Smooth muscle cell of the brain vasculature (primary cell): ENCODE measurements at places on chromosomes 1 and 21.

- no peak for DNase-seq
Observed at GRCh38 chr1:160075836-160076235, 5.5 kb upstream of the KCNJ9 start.

DNA sequence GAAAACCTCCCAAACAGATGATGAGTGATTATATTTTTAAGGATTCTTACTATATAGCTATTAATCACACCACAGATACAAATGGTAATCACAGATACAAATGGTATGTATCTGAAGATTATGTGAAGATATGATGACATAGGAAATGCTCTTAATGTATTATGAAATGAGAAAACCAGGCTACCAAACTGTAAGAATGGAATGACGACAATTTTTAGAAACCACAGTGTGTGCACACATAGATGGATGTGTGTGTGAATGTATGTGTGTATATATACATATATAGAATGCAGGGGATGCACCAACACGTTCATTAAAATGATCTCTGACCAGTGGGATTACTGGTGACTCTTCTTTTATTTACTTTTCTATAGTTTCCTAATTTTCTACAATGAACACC is 21.5 kb upstream of the ENAH start:
- no peak for DNase-seq

GRCh38 chr1:51504806-51505525 is 14.1 kb downstream of the EPS15 start:
- no peak for DNase-seq

DNA sequence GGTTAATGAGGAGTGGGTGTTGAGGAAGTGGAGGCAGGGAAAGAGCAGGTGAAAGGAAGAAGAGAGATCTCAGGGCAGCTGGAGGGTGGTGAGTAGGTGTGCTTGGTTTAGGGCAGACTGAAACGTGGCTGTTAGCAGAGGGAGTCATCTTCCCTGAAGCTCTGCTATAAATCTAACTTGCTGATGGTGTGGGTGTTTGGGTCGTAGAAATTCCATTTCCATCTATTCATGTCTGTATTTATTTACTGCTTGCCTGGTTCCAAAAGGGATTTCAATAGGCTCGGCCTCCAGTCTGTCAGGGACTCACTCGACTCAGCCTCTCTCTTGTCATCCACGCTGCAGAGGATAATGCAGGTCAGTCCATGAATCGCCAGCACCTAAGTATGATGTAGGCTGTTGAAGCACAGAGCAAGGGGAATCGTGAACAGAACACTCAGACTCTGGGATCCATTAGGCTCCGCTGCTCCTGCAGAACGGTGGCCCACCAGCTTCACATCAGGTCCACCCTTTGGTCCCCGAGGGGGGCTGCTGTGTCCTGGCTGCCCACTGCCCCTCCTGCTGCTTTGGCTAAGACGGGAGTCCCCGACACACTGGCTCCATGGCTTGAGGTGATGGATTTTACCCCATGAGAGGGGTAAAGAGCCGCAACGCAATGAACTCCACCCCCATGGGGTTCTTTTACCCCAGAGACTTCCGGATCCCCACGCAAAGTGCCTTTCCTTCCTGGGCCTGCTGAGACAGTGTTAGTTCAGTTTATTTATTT is 156.2 kb downstream of the RHOU start:
- DNase-seq: no peak

DNA sequence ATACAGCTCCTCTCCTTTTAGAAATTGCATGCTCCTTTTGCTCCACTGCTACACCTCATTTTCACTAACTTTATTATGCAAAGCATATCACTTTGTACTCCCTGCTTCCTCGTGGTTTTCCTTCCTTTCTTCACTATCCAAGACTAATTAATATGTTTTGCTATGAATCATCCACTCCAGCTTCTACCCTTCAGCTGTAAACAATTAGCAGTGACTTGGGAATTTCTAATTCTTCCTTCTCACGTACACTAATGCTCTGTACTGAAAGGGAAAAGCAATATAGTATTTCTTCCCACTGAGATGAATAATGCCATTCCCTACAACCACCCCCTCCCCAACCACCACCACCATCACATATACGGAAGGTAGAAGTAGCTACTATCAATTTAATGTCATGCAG is 1917.0 kb downstream of the MRPL39 start:
- DNase-seq: no peak

DNA sequence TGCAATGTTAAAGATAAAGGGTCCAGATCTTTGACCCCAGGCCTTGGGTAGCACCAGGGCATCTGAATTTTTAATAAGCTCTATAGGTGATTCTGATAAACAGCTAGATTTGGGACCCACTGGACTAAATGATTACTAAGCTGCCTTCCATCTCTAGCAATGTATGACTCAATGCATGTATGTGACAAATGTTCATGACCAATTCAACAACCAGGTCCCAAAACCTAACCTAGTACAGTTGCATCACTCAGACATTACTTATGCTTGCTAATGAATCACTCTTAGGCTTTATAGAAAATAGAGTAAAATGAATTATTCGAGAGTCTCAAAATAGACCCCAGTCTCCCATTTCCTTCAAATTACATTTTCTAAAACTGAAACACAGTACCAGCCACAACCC is 35.5 kb downstream of the RCAN1 start:
- DNase-seq: no peak

DNA sequence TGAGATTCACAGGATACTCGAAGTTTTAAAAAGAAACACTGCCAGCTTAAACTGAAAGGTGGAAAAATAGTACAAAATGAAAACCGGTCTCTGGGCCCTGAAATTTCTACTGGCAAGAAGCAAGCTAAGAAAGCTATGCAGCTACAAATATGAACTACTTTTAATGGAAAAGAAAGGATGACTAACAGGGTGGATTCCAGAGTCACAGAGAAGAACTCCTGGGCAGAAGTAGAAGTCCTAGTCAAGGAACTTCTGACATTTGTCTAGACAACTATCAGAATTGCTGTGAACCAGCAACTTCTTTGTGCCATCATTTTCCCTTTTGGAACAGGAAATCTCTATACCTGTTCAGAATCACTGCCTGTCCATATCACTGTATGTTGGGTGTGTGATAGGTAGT is 38.1 kb downstream of the CD160 start:
- DNase-seq: no peak

- no peak for DNase-seq
Observed at GRCh38 chr21:39882151-39882838, 15.1 kb downstream of the PCP4 start.
